ENCODE measurements at places on chromosomes 16 and 17.

- no peak for DNase-seq
Measured at GRCh38 chr16:3963203-3963602, 82.7 kb upstream of the CREBBP start.

DNA sequence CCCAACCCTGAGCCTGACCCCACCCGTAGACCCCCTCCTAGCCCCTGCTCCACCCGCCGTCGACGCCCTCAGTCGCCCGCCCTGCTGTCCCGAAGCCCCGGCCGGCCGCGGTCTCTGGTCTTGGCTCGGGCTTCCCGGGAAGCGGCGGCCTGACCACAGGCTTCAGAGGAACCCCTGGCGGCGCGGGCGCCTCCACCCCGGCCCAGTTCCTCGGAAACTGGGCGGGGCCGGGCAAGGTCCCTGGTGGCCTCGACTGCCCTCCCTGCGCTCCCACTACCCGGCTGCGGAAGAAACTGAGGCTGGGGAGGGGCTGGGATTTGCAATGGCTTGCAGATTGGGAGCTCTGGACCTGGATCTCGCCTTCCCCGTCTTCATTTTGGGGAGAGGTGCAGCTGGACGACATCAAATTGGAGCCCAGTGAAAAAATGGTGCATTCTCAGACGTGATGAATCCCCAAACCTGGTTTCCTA lies 692 bp upstream of the SOCS1 start:
- no peak for DNase-seq

- no peak for DNase-seq
Measured at GRCh38 chr17:19295473-19296135, 58.4 kb downstream of the EPN2 start.

- no peak for DNase-seq
Measured at GRCh38 chr16:8084302-8084701, 506.0 kb downstream of the TMEM114 start.

- DNase-seq, result no peak
Measured at GRCh38 chr17:40632216-40632615, 15.4 kb downstream of the SMARCE1 start.

DNA sequence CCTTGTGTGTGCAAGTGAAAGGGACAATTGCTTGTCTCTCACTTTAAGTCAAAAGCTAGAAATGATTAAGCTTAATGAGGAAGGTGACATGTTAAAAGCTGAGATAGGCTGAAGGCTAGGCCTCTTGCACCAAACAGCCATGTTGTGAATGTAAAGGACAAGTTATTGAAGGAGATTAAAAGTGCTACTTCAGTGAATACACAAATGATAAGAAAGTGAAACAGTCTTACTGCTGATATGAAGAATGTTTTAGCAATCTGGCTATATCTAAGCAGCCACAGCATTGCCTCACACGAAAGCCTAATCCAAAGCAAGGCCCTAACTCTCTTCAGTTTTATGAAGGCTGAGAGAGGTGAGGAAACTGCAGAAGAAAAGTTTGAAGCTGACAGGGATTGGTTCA lies 71.0 kb downstream of the CDRT15 start:
- DNase-seq, result no peak

- DNase-seq, result no peak
Measured at GRCh38 chr17:59333836-59334235, 2.4 kb downstream of the YPEL2 start.

- DNase-seq, result no peak
Measured at GRCh38 chr16:54142787-54143186, 143.8 kb downstream of the IRX3 start.

DNA sequence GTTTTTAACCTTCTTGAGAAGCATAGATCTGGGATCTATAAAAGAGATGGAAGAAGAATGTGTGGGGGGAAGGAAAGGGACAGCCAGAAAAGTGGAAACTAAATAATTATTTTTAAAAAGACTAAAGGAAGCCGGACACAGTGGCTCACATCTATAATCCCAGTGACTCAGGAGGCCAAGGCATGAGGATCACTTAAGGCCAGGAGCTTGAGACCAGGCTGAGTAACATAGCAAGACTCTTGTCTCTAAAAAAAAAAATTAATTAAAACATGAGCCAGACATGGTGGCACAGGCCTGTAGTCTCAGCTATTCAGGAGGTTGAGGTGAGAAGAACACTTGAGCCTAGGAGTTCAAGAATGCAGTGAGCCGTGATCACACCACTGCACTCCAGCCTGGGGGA lies 335.1 kb downstream of the GRIN2A start:
- no peak for DNase-seq

DNA sequence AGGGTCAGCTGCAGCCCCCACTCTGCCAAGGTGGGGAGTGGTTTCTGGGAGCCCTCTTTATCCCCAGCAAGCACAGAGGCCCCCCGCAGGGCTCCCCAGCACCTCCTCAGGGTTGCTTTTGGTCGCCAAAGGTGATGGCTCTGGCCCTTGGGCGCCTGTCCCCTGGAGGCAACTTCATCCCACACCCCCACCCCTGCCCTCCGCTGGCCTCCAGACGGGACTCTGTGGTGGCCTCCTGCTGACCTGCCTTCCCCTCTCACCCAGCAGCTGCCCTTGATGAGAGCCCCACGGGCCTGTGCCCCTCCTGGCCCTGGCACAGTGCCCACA lies 7.8 kb upstream of the RHOT2 start:
- DNase-seq, result no peak

GRCh38 chr17:13297183-13297582 lies 279.4 kb upstream of the ELAC2 start:
- no peak for DNase-seq

- no peak for DNase-seq
Measured at GRCh38 chr17:20118280-20118679, 109.1 kb downstream of the SPECC1 start.

DNA sequence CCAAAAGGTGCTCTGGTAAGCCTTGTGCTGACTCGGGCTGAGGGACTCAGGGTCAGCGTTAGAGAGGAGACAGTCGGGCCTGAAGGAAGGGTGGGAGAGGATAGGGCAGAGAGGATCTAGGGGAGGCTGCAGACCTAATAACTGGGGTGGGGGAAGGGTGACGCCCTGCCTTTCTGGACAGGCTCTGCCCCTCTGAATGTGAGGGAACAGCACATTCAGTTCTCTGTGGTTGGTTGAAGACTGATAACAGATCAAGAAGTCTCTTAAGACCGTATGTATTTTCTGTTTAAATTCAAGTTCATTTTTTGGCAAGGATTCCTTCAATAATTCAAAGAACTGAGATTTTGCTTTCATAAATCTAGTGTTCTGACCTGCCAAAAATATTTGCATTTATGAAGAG lies 56.2 kb upstream of the TEKT3 start:
- no peak for DNase-seq

DNA sequence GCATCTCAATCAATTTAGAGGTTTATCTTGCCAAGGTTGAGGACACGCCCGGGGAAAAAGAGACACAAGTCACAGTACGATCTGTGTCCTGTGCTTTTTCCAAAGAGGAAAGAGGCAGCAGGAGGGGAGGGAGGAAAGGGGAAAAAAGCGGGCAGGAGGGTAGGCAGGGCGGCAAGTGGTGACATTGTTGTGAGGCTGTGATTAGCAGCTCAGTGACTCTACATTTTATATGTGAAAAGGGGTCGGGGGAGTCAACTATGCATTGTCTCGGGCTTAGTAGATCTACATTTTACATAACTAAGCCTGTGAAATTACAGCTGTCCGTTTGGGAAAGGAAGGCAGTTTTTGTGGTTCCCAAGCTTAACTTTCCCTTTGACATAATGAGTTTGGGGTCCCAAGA lies 22.2 kb upstream of the RIPOR1 start:
- no peak for DNase-seq

GRCh38 chr17:19753051-19753509 lies 5.0 kb upstream of the ALDH3A1 start:
- no peak for DNase-seq

- no peak for DNase-seq
Measured at GRCh38 chr16:16033208-16033717, 83.8 kb downstream of the ABCC1 start.

- DNase-seq, result no peak
Measured at GRCh38 chr17:14307560-14308024, 6.7 kb downstream of the HS3ST3B1 start.

All from thymus (tissue), 14 donors.